Omental fat pad (tissue), 4 donors: ENCODE measurements at places on chromosomes 7 and 10. TPM values are rescaled to one million over a fixed set of nuclear protein-coding genes. Genes with fewer than 3 reads are reported as not detected.

CPVL gene
- 58.6 TPM for total RNA-seq

PLXDC2 gene
- total RNA-seq, result 72.0 TPM

DNA sequence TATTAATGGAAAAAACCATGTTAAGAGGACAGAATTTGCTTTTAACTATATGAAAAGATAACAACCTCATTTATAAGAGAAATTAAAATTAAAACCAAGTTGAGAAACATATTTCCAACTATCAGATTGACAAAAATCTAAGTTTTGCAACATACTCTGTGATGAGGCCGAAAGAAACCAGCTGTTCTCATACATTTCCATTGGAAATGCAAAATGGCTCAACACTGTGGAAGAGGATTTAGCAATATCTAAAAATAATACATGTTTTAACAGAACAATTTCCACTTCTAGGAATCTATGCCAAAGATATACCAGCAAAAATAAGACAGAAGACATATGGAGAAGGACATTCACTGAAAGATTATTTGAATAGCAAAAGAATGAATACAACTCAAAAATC is 268.8 kb downstream of the DYNC1I1 start:
- no peak for DNase-seq

DNA sequence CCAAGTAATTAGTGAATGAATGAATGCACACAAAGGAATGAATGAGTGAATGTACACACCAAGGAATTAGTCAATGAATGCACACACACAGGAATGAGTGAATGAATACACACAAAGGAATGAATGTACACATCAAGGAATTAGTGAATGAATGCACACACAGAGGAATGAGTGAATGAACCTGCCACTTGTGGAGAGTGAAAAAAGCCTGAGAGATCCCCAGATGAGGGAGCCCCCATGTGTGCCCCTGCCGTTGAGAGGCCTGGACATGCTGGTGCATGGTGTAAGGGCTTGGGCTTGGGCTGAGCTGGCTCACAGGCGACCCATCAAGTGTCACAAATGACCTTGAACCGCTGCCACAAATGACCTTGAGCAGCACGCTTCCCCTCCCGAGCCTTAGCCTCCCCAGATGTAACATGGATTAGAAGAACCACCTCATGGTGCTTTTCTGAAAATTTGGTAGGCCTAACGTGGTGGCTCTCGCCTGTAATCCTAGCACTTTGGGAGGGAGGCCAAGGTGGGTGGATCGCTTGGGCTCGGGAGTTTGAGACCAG is 46.2 kb downstream of the GTF2IRD1 start:
- no peak for DNase-seq

DNA sequence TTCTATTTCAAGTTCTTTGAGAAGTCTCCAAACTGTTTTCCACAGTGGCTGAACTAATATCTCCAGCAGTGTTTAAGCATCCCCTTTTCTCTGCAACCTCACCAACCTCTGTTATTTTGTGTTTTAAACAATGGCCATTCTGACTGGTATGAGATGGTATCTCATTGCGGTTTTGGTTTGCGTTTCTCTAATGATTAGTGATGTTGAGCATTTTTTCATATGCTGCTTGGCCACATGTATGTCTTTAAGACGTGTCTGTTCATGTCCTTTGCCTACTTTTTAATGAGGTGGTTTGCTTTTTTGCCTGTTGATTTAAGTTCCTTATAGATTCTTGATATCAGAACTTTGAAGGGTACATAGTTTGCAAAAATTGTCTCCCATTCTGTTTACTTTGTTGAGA is 156.6 kb upstream of the IMMP2L start:
- no peak for DNase-seq

- no peak for DNase-seq
These were observed 7.6 kb downstream of the FAM53B start for GRCh38 chr10:124736491-124737136.

DNA sequence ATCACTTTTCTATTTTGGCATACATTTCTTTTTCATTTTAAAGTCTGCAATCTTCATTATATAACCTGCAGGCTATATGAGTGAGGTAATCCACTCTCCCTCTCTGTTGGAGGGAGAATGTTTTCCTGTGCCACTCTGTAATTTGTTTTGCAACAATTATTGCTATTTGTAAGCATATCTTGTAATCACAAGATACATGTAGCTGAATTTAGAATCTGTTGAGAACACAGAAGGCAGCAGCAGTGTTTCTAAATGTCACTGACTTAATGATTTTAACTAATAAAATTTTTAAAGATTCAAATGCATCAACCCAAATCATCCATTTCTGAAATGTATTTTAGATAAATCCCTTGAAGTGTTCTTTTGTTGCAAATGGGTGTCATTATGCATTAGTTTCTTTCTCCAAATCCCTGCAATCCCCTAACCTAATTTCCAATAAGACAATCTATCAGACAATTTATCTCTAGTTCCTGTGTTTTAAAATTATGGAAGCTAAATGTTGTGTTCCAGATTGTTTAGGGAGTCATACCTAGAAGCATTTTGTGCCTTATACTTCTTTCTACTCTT is 19.8 kb upstream of the UMAD1 start:
- DNase-seq, result no peak

GRCh38 chr7:151592330-151592729 is 72.6 kb upstream of the RHEB start:
- DNase-seq, result no peak

LRRD1 gene
- total RNA-seq, result 0.28 TPM

DNA sequence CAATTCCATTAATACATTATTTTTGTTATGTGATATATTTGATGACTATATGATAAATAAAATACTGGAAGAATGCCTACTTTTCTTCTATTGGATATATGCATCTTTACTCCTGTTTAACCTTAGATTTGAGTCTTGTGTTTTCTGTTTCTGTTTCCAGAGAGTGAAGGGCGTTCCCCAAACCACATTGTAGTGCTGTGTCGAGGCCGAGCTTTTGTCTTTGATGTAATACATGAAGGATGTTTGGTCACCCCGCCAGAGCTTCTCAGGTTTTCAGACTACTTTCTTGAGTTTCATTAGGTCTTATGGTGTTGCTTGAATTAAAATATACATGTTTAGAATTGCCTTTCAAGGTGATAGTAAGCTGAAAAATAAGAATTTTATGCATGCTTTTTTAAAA is 23.8 kb downstream of the CROT start:
- no peak for DNase-seq

GRCh38 chr7:92071032-92071431 is 63.2 kb downstream of the CYP51A1 start:
- no peak for DNase-seq

DNA sequence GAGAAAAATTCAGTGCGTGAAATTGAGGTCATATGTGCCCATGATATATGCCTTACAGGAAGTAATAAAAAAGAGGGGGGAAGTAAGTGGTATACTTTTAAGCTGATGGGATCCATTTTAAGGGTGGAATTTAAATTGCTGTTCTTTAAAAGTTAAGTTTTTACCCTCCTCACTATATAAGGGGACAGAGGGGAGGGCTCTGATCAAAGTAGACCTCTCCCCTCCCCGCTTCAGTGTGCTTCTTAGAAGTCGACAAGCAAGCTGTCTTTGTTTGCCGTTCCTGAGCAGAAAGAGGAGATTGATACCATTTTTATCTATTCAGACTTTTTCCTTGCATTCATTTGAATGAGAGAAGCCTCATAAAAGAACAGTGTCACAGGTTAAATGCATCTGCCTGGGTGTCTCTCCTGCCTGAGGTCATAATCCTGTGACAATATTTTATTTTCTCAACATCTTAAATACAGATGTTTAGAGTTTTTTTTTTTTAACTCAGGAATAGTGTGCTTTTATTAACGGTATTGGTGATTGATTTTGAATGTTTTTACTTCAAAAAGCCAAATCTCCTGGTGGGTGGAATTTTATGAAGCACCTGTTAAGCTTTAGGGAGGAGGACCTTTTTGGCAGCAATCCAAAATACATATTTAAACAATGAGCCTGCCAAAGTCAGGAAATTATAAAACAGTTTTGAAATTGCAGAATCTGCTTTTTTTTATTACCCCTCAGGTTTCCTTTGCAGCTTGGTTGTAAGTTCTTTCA is 141.7 kb downstream of the KAT6B start:
- no peak for DNase-seq

DNA sequence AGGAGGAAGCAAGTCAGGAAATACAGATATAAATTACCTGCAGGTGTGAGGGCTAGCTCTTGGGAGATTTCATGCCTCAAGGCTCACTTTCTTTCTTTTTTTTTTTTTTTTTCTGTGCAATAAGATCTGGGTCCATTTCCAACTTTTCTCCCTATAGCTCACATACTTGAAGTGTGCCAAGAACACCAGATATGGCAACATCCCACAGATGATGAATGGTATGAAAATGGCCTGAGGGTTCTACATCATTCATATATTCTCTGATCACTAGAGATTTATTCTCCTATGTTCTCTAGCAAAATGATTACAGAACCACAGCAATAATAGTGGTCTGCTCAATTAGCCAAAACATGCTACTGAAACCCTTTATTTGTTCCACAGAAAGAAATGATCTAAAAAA is 117.2 kb downstream of the LRRTM3 start:
- no peak for DNase-seq

- no peak for DNase-seq
These were observed 139.4 kb upstream of the AKR1E2 start for GRCh38 chr10:4686644-4686996.

DNA sequence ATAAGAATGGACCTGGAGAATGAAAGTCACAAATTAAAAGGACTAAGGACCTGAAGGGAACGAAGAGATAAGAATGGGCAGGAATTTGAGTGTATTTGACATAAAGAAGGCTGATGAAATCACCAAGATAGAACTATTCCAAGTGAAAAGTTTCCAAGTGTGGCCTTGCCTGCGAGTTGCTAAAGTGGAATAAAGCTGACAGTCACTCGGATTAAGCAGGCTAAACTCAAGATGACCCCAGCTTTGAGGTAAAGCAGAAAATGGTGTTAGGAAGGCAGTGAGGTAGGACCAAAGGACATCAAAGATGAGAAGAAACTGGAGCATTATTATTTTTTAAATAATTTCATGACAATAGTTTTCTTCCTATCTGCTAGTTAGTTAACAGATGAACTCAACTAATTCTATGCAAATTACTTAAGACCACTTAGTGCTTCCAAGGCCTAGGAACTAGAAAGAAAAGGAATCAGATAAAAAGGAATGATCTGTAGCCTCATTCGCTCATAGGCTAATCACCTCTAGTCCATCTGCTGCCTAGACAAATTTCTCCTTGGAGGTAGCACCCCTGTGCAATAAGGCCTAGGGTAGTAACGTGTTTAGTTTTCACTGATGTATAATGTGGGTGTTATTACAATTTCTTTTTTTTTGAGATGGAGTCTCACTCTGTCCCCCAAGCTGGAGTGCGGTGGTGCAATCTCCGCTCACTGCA is 34.5 kb downstream of the EZH2 start:
- no peak for DNase-seq

DNA sequence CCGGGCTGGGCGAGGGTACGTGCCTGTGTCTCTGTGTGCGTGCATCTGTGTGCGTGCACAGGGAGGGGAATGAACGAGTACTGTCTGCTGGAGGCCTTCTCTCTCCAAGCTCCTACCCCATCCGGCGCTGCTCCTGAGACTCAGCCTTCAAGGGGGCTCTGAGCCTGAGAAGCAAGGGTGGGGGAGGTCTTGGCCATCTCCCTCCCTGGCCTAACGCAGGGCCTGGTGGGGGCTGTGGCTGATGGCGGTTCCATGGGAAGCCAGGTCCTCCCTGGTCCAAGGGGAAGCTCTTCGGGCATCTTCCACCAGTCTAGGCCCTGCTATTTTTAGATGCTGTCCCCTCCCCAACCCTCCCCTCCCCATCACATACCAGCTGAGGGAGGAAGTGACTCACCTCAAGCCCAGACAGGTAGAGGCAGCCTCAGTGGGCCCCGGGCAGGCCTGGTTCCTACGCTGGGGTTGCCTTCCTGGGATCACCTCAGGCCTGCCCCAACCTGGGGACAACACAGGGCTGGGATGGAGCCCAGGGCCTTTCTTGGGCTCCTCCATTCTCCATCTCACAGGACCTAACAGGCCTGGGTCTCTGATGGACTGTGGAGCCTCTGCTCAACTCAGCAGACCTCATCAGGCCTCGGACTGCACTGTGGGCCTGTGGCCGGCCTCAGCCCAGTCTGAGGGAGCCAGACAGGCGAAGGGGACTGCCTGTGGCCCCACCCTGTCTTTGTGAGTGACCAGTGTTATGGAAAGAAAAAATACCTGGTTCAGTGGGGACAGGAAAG is 32.2 kb downstream of the DNAJB12 start:
- no peak for DNase-seq

ACBD7 gene
- total RNA-seq, result not detected

- DNase-seq, result no peak
These were observed 1.1 kb upstream of the STEAP2 start for GRCh38 chr7:90210475-90210874.

- no peak for DNase-seq
These were observed 5.2 kb downstream of the CPED1 start for GRCh38 chr7:120993553-120994191.

SFMBT2 gene
- total RNA-seq, result 12.0 TPM

- DNase-seq, result no peak
These were observed 620.3 kb downstream of the CCSER2 start for GRCh38 chr10:84948644-84949043.

DNA sequence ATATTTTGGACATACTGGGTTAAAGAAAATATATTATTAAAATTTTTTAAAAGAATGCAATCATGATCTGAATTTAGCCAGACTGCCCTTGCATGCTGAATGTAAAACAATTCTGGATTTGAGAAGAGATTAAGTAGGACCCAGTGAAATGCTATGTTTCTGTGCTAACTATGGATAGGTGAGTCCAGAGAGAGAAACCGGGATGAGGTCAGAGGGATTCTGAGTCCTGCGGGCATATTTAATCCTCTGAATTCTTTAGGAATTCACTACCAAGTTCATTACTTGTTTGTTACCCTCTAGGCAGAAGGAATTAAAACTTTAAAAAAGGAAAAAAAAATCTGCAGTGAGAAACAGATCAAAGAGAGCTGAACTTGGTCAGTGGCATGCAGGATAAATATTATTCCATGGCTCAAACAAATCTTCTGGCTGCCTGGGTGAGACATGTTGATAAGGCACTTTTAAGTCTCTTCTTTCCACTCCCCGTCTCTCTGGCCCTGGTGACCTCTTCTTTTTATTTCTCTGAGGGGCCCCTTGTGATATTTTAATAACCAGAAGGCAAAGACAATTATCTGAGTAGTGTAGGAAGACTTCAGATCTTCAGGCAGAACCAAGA is 50.2 kb upstream of the LYZL1 start:
- DNase-seq, result no peak

DNA sequence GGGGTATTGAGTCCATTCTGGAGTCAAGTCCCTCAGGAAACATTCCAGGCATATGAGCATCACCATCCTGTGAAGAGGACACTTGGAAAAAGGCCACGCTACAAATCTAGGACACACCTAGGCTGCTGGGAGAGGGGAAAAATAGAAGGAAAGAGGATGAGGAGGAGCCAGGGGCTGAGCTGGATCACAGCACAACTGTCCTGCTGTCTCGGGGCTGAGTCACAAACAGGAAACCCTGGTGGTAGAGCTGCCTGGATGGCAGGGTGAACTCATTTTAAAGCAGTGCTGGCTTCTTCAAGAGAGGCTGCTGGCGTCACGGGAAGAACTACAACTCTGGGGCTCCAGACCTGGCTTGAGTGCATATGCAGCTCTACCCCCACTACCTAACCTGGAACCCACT is 151.5 kb downstream of the RNF216 start:
- DNase-seq, result no peak

GRCh38 chr10:48517911-48518811 is 86.7 kb downstream of the ARHGAP22 start:
- no peak for DNase-seq

ZNF488 gene
- 0.19 TPM for total RNA-seq
